NCI-H146 (cell line): ENCODE measurements at places on chromosomes 6 and 20.

DNA sequence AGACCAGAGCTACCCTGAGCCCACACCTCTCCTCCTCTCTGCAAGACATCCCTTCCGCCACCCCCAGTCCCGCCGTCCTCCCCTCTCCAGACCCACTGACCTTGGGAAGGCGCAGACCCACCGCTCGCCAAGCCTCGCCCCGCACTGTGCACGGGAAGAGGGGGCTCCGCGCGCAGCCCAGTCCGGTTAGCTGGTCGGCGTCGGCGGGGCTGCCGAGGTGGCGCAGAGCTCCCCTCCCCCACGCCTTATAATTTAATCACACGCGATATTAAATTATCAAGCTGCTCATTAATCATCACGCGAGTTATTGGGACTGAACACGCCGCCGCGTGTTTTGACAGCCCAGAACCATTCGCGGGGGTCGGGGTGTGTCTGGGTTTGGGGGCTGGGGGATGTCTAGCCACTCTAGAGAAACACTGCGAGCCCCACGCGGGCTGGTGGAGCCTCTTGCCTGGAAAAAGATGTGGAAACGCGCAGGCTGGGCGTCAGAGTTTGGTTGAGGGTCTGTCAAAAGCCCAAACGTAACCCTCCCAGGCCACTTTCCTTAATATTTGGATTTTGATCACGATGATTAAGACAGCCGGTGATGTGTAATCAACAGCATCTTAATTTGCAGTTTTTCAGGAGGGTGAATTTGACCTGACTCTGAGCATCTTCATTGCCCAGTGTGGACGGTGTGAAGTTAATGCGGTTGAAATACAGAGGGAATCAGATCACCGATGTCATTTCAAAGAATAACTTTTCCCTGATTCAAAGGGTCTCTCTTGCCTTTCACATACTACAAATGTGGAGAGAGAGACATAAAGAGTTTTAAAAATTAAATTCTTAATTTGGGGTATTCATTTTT, at the start of gene LINC00237:
TSS of gene LINC00237 (minus strand) at position 188 of the 847 bp plus-strand sequence.
- DNase-seq, result peak; percentile 38

GRCh38 chr20:62707921-62708521, 615 bp upstream of the NTSR1 start:
- no peak for DNase-seq

DNA sequence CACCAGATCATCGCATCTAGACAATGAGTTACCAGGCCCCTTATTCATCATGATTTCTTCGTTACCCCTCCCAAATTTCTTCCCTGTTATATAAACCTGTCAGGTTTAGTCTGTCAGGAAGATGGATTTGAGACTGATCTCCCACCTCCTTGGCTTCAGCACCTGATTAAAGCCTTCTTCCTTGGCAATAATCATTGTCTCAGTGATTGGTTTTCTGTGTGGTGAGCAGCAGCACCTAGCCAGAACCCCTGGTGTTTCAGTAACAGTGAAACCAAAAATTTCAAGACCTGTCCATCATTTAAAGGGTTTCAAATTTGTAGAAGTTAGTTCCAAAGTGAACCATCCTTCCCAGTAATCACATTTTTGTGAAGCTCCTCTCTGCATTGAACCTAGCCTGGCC, 209.8 kb upstream of the GJE1 start:
- DNase-seq, result no peak

DNA sequence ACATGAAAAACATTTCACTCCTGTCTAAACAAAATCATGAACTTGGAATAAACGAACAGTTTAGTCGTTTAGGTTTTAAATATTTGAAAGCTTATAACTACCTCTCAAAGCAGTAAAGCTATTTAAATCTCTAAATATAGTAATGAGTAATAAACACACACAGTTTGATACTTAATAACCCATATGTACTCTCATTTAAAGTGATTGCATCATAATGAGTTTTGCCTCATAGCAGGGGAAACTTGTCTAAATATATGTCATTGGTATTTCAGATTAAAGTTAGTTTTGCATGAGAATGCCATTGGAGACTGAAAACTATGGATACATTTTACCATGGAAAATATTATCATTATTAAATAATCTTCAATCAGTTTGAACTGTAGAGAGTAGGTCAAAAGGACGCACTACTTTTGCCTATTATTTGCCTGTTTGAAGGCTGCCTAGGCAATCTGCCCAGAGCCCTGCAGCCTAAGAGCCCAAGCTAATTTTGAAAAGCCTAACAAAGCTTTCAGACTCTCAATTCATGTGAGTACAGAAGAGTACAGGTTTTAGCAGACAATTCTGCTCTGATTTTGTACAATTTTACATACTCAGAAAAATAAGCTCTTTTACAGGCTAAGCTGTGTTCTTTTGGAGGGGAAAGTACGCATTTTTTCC, 632.8 kb downstream of the HACE1 start:
- DNase-seq, result no peak

DNA sequence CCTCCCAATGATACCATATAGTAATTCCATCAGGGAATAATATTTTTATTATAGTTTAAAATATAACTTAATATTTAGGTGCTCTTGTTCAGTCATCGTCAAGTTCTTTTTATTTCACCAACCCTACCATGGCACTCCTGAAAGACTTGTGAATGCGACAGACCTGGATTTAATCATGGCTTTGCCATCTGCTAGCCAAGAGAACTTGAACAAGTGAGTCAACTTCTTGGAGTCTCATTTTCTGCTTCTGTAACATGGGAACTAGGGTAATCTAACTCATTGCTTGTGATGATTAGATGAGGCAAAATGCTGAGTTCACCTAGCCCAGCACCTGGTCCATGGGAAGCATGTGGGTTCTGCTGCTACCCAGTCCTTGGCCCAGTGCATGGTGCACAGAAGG, 62.9 kb downstream of the ESR1 start:
- no peak for DNase-seq

DNA sequence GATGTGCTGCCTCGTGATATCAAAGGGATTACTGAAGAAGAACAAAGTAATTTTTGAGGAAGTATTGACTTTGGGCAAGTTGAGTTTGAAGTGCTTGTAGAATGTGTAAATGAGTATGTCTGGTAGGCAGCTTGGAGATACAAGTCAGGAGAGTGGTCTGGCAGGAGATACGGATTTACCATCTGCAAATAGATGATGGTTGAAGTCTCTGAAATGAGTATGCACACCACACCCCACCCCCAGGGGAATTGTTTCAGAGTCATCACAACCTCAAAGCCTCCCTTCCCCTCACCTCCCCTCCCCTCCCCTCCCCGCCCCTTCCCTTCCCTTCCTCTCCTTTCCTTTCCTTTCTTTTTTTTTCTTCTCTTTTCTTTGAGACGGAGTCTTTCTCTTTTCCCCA, 16.4 kb upstream of the MCUR1 start:
- DNase-seq, result no peak

DNA sequence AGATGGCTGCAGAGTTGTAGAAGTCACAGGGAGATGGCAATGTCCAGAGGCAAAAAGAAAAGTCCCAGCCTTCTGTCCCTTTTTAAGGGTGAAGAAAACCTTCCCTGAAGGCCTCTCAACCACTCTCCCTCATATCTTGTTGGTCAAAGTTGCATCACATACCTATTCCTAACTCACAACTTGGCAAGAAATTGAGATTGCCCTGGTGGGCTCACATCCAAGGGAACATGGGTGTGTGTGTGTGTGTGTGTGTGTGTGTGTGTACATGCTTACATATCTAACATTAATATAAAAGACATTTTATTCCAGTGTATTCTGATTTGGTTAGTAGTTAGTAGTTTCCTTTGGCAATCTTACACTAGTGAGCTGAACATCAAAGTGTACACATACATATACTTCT, 144.3 kb upstream of the SALL4 start:
- no peak for DNase-seq

DNA sequence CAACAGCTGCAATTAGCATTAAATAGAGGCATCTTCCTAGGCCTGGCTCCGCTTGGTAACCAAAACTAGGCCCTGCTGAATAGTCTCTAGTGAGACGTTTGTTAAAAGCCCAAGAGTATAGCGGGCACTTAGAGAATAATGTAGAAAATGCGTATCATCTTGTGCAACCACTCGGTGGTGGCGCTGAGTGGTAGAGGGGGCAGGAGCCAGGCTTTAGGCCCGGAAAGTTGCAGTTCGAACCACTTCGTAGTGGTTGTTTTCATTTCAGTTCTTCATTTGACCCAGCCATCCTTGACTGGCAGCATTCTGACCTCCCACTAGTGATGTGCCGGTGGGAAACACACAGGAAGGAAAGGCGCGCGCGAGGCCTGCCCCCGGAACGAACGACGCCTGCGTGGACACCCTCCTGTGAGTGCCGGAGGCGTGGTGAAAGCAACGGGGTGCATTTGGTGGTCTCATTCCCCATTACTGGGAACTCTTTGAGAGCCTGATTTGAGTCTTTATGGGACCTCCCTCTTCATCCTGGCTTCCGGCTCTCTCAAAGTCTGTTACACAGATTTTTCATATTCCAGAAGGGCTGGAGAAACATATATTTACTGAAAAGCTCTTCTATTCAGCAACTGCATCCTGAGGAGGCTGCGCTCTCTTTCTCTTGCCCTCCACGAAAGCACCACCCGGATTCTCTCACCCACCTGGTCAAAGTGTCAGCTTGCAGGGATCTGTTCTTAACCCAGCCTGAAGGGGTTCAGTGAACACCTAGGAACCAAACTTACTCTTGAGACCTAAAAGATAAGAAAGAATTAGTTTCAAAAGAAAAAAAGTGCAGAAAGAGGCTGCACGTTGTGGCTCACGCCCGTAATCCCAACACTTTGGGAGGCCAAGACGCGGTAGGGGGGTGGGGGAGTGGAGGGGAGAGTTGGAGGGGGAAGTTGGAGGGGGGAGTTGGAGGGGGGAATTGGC, 18.2 kb downstream of the GPX5 start:
- DNase-seq, result peak; percentile 64

DNA sequence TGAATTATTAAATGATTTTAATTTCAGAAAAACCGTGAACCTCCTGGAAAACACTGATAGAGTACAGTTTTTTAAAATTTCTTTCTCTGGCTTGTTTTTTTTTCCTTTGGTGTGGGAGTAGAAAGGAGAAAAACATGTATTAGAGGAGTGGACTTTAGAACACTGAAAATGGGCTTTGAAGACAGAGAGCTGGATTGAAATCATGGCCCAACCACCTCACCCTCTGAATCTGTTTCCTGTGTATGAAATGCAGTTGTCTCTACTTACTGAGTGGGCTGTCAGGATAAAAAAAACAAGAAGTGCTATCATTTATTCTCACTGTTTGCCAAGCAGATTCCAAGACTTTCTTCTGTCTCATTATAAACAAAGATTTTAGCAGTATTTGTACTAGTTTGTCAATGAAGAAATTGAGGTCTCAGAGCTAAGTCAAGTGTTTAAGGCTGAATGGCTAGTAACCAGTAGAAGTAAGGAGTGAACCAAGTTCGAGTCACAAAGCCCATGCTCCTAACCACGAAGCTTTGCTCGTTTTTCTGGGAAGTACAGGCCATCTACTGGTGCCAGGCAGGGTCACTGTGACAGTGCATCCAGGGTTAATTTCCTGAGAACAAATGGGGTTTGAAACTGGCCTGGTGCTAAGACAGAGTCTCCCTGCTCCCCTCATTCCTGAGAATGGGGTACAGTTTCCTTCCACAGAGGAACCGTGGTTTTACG, 256.4 kb downstream of the TMEM242 start:
- DNase-seq, result no peak

DNA sequence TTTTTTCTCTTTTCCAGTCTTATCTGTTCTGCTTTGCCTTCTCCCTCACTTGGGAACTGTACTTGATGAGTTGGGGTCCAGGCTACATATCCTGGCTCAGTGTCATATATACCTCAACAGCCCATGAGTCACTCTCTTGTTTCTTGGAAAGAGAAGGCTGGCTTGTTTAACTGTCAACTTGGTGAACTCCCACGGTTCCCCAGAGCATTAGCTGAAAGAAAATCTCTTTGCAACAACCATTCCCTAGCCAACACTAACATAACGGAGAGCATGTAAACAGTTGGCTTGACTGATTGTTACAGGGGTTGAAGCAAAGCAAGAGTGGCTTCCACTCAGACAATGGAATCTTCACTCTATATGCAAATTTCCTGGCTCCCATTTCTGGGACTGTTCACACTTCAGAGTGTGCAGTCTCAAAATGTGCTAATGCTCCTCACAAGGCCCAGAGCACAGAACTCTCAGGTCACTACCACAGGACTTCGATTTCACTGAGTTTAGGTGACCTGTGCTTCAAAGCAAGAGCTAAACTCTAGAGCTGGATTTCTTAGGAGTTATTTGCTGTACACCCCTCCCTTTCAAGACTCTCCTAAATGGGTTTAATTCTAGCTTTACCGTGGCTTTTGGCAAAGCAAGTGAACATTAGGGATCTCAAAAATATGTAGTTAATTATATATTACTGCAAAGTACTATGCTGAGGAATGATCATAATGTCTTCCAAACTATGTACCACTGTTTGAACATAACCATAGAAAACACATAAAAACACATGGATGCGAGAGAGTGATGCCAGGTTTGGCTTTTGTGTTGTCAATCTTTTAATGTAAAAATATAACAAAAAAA, 609.8 kb downstream of the RFPL4B start:
- no peak for DNase-seq

DNA sequence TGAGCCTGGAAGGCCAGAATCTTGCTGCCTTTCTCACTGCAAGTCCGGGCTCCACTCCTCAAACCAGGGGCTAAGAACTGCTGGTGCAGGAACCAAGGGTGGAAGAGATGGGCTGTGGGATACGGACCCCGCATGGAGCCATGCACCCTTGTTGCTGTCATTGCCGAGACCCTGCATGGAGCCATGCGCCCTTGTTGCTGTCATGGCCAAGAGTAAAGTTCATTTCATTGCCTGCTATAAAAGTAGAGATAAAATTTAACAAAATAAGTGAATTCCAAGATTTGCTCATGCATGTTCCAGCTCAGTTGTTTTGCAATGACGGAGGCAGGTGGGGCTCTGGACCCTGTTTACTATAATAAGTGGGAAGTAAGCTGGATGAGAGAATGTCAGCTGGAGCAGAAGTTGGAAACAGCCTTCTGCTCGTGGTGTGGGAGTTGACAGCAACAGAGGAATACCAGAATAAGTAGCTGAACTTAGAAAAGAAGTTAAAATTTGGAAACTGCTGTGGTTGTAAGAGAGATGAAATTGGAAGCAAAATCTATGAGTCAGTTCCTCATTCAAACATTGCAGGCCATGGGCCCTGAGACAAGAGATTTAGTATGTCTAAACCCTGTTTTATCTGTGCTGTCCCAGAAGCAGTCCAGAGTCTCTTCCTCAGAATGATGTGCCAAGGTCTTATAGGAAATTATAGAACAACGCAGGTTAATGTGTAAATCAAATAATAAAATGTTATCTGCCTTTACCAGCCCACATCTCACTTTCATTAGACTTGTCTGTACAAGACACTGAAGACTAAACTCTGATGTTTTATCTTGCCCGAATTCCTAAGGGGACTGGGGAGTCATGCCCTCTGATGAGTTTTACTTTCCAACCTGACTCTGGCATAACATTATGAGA, 15.8 kb upstream of the THBS2 start:
- no peak for DNase-seq

GRCh38 chr6:165991341-165991740, 176.3 kb downstream of the TBXT start:
- no peak for DNase-seq

GRCh38 chr20:25013478-25014380, 21.2 kb upstream of the APMAP start:
- no peak for DNase-seq

- DNase-seq, result no peak
Measured at GRCh38 chr6:136230219-136230853, 19.8 kb downstream of the MTFR2 start.
